Activated naive CD8-positive, alpha-beta T cell treated with anti-CD3 and anti-CD28 coated beads, Interleukin-2, amount 10 ng/mL, durations not matched to agents 7 days and 5 days (primary cell): ENCODE measurements at places on chromosomes 3 and 15. TPM values are rescaled to one million over a fixed set of nuclear protein-coding genes. Genes with fewer than 3 reads are reported as not detected.

Gene SLC24A5
- total RNA-seq: not detected

Gene GOLGA8Q
- 13.1 TPM for total RNA-seq

Gene ATP10A
- total RNA-seq: 57.9 TPM

Gene FETUB
- total RNA-seq: not detected

Gene TGM4
- not detected for total RNA-seq

Gene DZIP1L
- 0.40 TPM for total RNA-seq

Gene EIF1B
- 38.3 TPM for total RNA-seq

Gene ITIH1
- total RNA-seq: not detected

Gene CTDSPL
- 1.3 TPM for total RNA-seq

Gene SPTSSB
- total RNA-seq: 0.08 TPM

Gene ZNF774
- total RNA-seq: 2.4 TPM

Gene SMAD3
- total RNA-seq: 75.9 TPM

Gene TMEM266
- not detected for total RNA-seq

Gene FGD5
- 0.17 TPM for total RNA-seq

Gene SCN11A
- total RNA-seq: 0.08 TPM

Gene PROS1
- total RNA-seq: not detected

Gene LRRIQ4
- total RNA-seq: 0.23 TPM

Gene PLA2G4E
- total RNA-seq: not detected

Gene CCR8
- total RNA-seq: 1.2 TPM

Gene CX3CR1
- total RNA-seq: 1.9 TPM

Gene FEZF2
- total RNA-seq: not detected

Gene THBS1
- total RNA-seq: 6.0 TPM

Gene IMPG2
- total RNA-seq: 0.42 TPM

Gene PLSCR5
- not detected for total RNA-seq

Gene ITIH3
- total RNA-seq: not detected
